ENCODE measurements at places on chromosomes 7 and 10. TPM values are rescaled to one million over a fixed set of nuclear protein-coding genes. Genes with fewer than 3 reads are reported as not detected.

The LIPF gene
- not detected for total RNA-seq

- no peak overlapping the region for H3K27ac ChIP-seq
- H3K36me3 ChIP-seq: no peaks in the 10 kb centered on the region
- H3K4me3 ChIP-seq: peak overlapping the region; percentile 85
- DNase-seq: no peak
These were observed 508 bp upstream of the TECPR1 start for GRCh38 chr7:98252425-98253054.

DNA sequence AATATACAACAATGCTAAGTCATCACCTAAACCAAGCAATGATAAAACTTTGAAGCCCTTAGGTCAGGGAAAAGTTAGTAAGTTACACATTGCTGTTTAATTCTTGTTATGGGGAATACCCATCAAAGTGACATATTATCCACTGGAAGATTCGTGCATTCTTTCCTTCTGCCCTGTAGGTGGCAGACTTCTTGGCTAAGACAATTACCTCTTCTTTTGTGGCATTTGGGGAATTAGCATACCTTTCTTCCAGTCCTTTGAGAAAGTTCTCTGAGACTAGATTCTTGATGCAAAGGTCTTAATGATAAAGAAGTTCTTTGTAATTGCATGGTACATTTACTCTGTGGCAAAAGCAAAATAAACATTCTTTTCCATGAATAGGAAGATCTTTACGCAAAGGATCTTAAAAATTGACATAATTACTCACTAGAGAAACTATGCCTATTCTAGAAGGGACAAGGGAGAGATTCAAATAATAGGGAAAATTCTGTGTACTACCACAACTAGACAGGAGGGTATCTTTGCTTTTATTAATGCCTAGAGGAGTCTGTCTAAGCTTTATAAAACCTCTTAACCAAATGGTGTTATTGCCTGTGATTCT, 395.9 kb downstream of the GRM8 start:
- no peaks in the 10 kb centered on the region for H3K27me3 ChIP-seq
- DNase-seq: no peak
- H3K4me1 ChIP-seq: no peaks in the 10 kb centered on the region
- no peaks in the 10 kb centered on the region for H3K36me3 ChIP-seq

The LRRC17 gene
- 56.4 TPM for total RNA-seq

- H3K27ac ChIP-seq: no peak overlapping the region
- no peaks in the 10 kb centered on the region for H3K4me1 ChIP-seq
- H3K36me3 ChIP-seq: no peaks in the 10 kb centered on the region
- no peak overlapping the region for H3K4me3 ChIP-seq
- no peak for DNase-seq
These were observed 281.1 kb upstream of the PFKP start for GRCh38 chr10:2786251-2786650.

- no peak overlapping the region for H3K4me3 ChIP-seq
- H3K27me3 ChIP-seq: no peaks in the 10 kb centered on the region
- no peaks in the 10 kb centered on the region for H3K36me3 ChIP-seq
- H3K27ac ChIP-seq: no peak overlapping the region
These were observed 27.3 kb downstream of the DENND11 start for GRCh38 chr7:141674702-141675101.

DNA sequence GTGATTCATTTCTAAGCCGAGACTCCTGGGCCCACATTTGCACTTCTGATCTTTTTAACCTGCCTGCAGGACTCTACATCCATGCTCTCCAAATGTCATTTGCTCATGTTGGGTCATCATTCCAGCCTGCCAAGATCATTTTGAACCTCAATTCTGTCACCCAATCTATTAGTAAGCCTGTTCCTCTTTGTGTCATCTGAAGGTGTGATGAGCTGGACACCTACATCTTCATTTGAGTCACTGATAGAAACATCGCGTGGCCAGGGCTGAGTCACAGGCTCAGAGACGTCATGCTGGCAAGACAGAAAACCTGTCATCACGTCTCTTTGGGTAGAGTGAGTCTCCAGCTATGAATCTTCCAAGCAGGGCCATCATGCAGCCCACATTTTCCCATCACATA, 65.3 kb upstream of the SLF2 start:
- no peak overlapping the region for H3K27ac ChIP-seq
- DNase-seq: no peak
- no peaks in the 10 kb centered on the region for H3K27me3 ChIP-seq
- no peaks in the 10 kb centered on the region for H3K4me1 ChIP-seq
- H3K4me3 ChIP-seq: no peak overlapping the region

DNA sequence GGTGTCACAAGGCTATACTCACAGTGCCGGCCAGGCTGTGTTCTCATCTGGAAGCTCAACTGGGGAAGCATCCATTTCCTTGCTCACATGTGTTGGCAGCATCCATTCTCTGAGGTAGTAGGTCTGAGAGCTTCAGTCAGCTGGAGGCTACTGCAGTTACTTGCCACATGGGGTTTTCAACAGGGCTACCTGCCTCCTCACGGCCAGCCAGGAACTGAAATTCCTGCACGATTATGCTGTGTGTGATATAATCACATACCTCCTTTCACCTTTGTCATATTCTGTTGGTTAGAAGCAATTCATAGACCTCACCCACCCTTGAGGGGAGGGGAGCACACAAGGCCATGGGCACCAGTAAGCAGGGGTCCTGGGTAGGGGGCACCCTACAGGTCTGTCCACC, 37.4 kb downstream of the PYROXD2 start:
- no peak overlapping the region for H3K27ac ChIP-seq
- no peaks in the 10 kb centered on the region for H3K36me3 ChIP-seq
- no peaks in the 10 kb centered on the region for H3K4me1 ChIP-seq
- no peaks in the 10 kb centered on the region for H3K27me3 ChIP-seq
- DNase-seq: no peak

The ICA1 gene
- total RNA-seq: 19.4 TPM

DNA sequence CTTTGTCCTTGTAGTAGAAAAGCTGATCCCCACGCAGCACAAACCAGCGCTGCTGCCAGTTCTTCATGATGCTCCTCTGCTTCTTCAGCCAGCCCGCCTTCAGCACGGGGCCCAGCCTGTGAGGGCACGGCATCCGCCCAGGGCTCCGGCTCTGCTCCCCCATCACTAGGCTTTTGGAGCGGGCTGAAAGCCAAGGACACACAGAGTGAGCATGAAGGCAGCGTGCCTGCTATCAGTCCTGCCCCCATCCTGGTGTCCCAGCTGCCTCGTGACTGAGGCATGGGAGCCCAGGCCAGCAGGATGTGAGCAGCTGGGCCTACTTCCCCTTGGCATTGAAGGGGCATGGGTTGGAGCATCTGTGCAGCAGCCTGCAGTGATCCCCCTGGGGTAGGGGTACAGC, 21.9 kb downstream of the ARHGAP22 start:
- no peak overlapping the region for H3K4me3 ChIP-seq
- no peaks in the 10 kb centered on the region for H3K36me3 ChIP-seq
- H3K4me1 ChIP-seq: peaks cover 3% of the 10 kb centered on the region
- no peaks in the 10 kb centered on the region for H3K27me3 ChIP-seq
- no peak for DNase-seq

DNA sequence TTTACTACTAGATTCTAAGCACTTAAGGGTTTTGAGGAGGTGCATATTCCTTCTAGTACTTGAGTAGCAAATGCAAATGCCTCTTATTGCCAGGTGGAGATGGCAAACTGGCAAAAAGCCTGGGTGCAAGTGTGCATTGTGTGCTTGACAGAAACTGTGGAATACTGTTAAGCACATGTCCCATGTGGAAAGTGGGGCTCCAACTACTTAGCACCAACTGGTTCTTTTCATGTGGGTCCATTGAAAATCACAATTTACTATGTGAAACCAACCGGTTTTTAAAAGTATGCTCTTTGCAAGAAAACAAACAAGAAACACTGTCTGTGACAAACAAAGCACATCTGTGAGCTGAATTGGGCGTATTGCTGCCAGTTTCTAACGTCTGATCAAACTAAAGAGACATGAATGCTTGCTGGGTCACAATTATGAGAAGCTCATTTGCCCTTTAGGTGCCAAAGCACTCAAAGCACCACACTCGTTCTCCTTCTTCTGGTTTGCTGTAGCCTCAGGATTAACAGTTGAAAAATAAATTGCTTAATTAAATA, 197.4 kb downstream of the SEMA3E start:
- H3K4me1 ChIP-seq: no peaks in the 10 kb centered on the region
- DNase-seq: no peak
- no peaks in the 10 kb centered on the region for H3K36me3 ChIP-seq

The ANKRD61 gene
- not detected for total RNA-seq

GRCh38 chr7:748446-748845, 21.4 kb upstream of the PRKAR1B start:
- no peak overlapping the region for H3K4me3 ChIP-seq
- DNase-seq: peak; percentile 26
- H3K27ac ChIP-seq: no peak overlapping the region
- no peaks in the 10 kb centered on the region for H3K27me3 ChIP-seq
- no peaks in the 10 kb centered on the region for H3K4me1 ChIP-seq

The NODAL gene
- total RNA-seq: not detected

Data from ovary (tissue), 10 donors.